ENCODE measurements at places on chromosomes 2 and 18.

DNA sequence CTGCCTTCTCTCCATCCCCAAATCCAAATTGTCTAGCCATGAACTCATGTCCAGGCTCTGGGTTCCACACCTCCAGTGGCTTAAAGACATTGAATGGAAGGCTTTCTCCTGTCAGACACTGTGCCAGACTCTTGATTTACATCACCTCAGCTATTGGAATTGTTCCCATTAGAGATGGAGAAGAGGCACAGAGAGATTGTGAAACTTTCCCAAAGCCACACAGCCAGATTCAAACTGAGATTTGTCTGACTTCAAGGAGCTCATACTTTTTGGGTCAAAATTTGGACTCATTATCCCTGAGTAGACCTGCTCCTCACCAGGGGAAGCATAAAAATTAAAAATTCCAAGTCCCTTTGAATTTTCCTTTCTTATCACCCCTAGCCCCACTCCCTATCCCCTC, 18.9 kb upstream of the MYO3B start:
- DNase-seq, result no peak

- peak; percentile 10 for DNase-seq
Observed at GRCh38 chr2:191691016-191691735, 13.2 kb downstream of the NABP1 start.

GRCh38 chr18:34746614-34747013, 36.5 kb downstream of the DTNA start:
- DNase-seq, result no peak

- DNase-seq, result no peak
Observed at GRCh38 chr2:67048314-67048713, 348.8 kb upstream of the ETAA1 start.

GRCh38 chr2:57313678-57314077, 732.9 kb upstream of the VRK2 start:
- DNase-seq, result no peak

DNA sequence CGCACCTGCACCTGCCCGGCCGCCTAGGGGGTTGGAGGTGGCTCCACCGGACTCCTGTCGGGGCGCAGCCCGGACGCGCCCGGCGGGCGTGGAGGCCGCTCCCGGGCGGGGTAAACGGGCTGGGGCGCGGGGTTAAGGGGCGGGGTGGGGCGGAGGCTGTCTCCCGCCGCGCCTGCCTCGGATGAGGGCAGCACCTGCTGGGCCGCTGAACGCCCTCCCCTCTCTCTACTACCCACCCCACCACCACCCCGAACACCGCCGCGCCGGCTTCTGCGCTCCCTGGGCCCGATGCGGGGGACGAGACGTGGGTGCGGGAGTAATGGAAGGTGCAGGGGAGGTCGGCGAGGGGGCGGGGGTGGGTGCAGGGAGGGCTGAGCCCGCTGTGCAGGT, 224.8 kb upstream of the ID2 start:
- no peak for DNase-seq

- peak; percentile 60 for DNase-seq
Observed at GRCh38 chr2:222982010-222982908, 69.7 kb upstream of the KCNE4 start.

GRCh38 chr18:79260510-79260909, 135.2 kb upstream of the NFATC1 start:
- no peak for DNase-seq

DNA sequence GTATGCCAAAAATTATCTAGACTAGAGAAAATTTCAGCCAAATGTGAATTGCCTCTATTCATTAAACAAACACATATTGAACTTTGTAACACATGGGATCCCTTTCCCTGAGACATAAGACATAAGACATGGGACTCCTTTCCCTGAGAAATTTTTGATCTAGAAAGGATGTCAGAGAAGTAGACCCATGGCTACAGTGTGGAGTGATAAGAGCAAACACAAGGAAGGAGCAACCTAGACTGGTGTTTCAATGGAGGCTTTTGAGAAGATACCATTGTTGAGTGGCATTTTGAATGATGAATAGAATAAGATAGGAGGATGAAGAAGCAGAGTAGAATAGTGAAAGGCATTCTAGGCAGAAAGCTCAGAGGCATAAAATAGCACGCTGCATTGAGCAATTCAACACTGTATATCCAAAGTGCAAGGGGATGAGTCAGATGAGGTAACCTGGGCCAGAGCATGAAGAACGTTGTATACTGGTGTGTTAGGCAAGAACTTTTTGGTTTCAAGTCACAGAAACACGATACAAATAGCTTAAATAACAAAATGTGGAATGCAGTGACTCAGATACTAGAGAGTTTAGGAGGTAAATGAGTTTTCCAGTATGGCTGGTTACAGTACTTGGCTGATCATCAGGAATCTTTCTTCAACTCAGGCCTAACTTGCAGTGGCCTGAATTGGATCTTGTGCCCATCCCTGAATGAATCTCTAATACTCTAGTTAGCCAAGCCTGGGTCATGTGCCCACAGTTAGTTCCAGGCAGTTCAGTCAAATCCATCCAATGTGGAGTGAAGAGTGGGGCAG, 129.8 kb upstream of the TANK start:
- DNase-seq, result no peak

- no peak for DNase-seq
Observed at GRCh38 chr2:104945121-104945520, 91.2 kb downstream of the POU3F3 start.

DNA sequence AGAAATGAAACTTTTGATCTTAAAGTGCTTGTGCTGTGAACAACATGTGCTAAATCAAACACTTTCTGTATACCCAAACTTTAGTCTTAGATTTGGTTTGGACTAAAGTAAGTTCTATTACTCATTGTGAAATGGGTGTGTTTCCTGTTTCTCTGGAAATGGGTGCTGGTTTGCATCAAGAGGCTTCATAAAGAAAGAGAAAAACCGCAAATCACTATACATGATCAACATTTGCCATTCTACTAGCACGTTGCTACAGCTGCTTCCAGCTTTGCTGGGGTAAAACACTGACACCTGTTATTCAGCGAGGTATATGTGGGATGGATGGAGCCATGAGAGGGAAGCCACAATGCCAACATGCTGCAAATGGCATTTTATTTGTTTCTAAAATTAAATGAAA, 547.0 kb upstream of the ACVR2A start:
- no peak for DNase-seq

DNA sequence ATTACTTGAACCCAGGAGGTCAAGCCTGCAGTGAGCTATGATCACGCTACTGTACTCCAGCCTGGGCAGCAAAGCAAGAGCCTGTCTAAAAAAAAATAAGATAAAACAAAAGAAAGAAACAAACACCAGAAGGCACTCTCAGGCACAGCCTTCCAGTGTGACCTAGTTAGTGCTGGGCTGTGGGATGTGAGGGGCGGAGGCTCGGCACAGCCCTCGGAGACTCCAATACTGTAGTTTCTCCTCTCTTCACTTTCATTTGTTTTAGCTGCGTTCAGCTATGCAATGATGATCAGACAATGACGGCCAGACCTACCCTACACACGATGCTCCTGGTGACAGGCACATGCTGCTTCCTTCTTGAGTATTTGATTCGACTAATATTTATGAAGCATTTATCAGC, 127.7 kb downstream of the SOCS6 start:
- DNase-seq, result no peak

- DNase-seq, result no peak
Observed at GRCh38 chr2:71892896-71893295, 254.8 kb downstream of the CYP26B1 start.

DNA sequence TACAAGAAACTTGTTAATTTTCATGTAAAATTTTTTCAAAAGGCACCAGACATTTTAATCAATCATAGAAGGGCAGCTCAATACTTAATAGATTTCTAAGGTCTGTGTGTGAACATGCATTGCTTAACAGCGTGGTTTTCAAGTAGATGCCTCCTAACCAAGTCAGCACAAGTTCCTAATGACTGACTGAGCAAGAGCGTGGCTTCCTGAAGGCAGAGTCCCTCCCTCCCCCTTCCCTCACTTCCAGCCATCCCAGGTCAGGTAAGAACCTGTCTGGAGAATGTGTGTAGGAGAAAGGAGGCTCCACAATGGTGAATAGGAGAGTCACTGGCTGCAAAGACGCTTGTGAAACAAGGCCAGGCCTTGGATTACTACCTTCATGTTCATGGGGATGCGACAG, 33.5 kb upstream of the DAPL1 start:
- DNase-seq, result no peak

- DNase-seq, result no peak
Observed at GRCh38 chr2:120559401-120559800, 176.3 kb upstream of the GLI2 start.

DNA sequence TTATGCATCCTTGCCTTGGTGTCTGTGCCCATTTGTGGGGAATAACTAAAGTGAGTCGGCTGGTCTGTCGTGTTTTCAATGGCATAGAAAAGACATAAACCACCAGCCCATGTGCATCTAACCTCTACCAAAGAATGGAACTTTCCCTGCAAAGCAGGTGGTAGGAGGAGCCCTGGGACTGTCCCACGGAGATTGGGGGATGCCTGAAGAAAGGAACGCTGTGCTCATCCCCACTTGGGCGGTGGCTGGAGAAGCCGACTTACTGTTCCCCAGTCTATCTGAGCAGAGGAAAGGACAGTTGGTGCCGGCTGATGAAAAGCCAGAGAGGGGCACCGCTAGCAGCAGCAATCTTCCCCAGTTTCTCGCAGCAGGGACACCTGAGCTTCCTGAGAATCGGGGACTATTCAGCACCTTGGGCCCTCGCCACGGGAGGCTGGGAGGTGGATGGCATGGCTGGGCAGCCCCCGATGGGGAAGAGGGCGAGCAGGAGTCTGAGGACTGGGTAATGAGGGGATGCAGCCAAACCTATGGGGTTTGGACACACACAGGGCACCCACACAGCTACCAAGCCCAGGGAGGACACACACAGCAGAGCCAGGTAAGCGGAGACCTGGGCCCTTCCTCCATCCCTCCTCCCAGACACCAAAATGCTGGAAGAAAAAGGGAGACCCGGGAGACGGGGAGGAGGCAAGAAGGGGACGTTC, 53.7 kb upstream of the AGAP1 start:
- DNase-seq, result no peak

DNA sequence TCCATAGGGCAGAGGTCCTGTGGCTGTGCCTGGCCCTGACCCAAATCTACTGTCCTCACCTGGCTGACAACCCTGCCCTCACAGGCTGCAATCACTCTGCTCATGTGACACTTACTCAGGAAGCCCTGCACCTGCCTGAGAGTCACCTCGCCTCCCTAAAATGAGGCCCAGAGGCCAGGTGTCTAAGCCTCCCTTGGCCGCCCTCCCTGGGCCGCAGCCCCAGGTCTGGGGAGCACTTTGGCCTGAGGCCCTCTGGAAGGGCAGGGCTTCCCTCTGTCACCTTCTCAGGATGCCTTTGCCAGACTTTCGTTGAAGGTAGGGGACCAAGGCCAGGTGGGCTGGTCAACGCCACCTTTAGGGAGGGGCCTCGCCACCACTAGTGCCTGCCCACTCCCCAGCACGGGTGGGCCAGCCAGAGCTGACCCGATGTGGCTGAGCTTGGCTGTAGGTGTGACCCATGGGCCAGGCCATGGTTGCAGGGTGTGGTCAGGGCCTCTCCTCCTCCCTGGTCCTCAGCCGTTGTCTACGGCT, 6.1 kb upstream of the GPC1 start:
- DNase-seq, result no peak

- DNase-seq, result no peak
Observed at GRCh38 chr2:226832061-226832460, 3.8 kb upstream of the RHBDD1 start.

DNA sequence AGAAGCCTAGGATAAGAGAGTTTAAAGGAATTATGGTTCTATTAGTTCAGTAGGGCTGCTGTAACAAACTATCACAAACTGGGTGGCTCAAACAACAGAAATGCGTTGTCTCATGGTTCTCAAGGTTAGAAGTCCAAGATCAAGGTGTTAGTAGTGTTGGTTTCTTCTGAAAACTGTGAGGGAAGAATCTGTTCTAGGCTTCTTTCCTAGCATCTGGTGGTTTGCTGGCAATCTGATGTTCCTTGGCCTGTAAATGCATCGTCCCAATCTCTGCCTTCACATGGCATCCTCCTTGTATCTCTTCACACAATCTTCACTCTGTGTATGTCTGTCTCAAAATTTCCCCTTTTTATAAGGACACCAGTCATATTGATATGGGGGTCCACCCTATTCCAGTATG, 76.3 kb downstream of the MDH1 start:
- no peak for DNase-seq

DNA sequence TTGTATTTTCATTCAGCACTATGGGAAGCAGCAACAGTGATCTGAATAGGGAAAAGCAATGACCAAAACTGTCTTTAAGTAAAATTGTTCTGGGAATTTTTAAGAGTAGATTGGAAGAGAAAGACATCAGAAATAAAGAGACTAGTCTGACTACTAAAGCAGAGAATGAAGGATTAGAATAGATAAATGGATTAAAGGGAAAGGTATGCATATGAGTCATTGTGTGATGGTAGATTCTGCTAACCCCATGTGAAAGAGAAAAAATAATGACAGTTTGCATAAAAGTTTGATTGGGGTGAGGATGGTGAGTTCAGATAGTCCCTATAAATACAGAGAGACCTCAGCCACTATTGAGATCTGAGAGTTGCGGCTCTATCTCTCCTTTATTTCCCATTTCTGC, 139.6 kb upstream of the DCC start:
- DNase-seq, result no peak

GRCh38 chr2:31401580-31401979, 13.0 kb downstream of the XDH start:
- DNase-seq, result no peak

- DNase-seq, result no peak
Observed at GRCh38 chr2:214671319-214671885, 138.1 kb downstream of the BARD1 start.

GRCh38 chr2:241279413-241279812, 36.1 kb downstream of the HDLBP start:
- DNase-seq, result no peak

- no peak for DNase-seq
Observed at GRCh38 chr2:10305254-10305635, 2.5 kb downstream of the HPCAL1 start.

DNA sequence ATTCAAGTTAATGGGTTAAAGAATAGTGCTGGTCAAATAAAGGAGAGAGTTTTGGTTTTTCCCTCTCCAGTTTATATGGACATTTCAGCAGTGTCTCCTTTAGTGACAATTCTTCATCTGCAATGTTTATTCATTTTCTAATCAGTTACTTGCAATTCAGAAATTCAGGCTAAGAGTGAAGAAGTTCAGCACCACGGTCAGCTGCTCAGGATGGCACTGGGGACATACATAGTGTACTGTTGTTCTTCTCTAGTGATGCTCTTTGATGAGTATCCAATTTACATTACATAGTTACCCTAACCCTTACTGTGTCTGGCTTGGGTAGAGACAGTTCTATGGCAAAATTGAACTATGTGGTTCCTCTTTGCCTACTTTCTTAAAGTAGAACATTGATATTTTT, 412.7 kb downstream of the CNTNAP5 start:
- no peak for DNase-seq

- DNase-seq, result no peak
Observed at GRCh38 chr2:110099471-110100225, 16.0 kb downstream of the MALL start.

GRCh38 chr2:239544918-239545465, 144.2 kb upstream of the HDAC4 start:
- no peak for DNase-seq

GRCh38 chr2:46706264-46706983, 209.2 kb downstream of the MCFD2 start:
- no peak for DNase-seq

- DNase-seq, result no peak
Observed at GRCh38 chr18:7793100-7793499, 226.0 kb downstream of the PTPRM start.
